Activated CD4-positive, alpha-beta T cell treated with anti-CD3 and anti-CD28 coated beads for 1 hour (primary cell): ENCODE measurements at places on chromosomes 2 and 18.

- no peak for DNase-seq
Observed at GRCh38 chr18:62523255-62523588, 397 bp downstream of the ZCCHC2 start.

- no peak for DNase-seq
Observed at GRCh38 chr2:152588998-152589397, 128.3 kb downstream of the PRPF40A start.

- DNase-seq, result no peak
Observed at GRCh38 chr2:121348128-121348740, 63.2 kb upstream of the TFCP2L1 start.

GRCh38 chr2:216827073-216827720 is 32.7 kb downstream of the TNP1 start:
- DNase-seq, result no peak

GRCh38 chr2:80002568-80003157 is 301.9 kb downstream of the LRRTM1 start:
- DNase-seq, result no peak

GRCh38 chr2:18976168-18976961 is 382.1 kb downstream of the OSR1 start:
- DNase-seq, result no peak

DNA sequence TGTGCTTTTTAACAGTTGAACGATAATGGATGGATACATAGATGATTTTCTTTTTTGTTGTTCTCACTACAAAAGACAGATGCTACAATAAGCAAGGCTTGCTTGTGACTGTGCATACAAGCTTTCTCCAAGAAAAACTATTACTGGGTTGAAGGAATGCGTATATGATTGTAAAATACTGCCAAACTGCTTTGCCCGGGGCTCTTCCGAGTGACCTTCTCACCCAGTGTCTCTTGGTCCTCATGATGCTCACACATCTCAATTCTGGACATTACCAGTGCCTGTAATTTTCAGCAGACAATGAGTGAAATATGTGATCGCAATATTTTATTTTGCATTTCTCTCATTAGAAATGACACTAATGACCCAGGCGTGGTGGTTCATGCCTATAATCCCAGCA is 35.9 kb downstream of the INPP5D start:
- no peak for DNase-seq

GRCh38 chr18:51194604-51195003 is 2.9 kb downstream of the MEX3C start:
- DNase-seq, result no peak

GRCh38 chr2:25445464-25445863 is 103.7 kb upstream of the DNMT3A start:
- no peak for DNase-seq

DNA sequence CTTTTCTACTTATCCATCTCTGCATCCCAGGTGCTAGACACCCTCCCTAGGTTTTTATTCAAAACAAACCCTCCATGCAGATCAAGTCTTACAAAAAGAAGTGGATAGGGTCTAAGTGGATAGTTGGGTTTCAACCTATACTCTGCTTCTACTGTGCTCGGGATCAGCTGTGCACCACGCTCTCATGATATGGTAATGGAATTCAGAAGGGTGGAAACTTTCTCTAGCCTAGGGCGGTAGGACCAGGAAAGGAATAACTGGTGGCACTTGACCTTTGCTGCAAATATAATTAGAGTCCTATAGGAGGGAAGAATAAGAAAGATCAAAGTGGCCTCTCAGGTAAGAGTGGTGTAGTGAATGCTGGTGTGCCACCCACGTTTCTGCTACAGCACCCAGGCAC is 272.9 kb downstream of the GPD2 start:
- DNase-seq, result no peak

GRCh38 chr18:52236131-52236530 is 103.9 kb upstream of the DCC start:
- DNase-seq, result no peak

DNA sequence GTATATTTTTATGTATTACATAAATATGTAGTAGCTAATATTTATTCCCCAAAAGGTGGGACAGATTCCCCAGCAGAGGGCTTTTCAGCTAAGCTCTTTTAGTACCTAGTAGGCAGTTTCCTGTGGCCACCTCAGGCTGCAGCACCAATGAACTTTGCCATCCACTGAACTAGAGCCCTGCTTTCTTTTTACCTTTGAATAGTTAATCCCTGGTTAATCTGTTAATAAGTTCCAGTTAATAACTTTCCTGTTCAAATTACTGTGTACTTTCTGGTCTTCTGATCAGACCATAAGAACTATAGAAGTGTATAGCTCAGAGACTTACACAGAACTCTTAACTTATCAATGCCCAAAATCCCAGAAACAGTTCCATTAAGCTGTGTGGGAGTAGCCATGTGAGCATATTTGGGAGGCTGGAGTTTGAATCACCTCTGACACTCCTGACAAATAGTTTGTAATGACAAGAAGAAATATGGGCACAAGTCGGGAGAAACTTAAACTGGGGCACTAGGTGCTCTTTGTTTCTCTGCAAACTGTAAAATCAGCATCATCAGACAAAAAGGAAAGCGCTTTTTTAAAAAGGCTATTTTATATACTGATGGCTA is 40.0 kb downstream of the ASXL2 start:
- no peak for DNase-seq
